Renal cortex interstitium (tissue), 15 donors: ENCODE measurements at places on chromosomes 7 and 10. TPM values are rescaled to one million over a fixed set of nuclear protein-coding genes. Genes with fewer than 3 reads are reported as not detected.

NRG3 gene
- polyA plus RNA-seq, result 12.6 TPM

- DNase-seq, result no peak
These were observed 6.4 kb upstream of the JAZF1 start for GRCh38 chr7:28187012-28187411.

DNA sequence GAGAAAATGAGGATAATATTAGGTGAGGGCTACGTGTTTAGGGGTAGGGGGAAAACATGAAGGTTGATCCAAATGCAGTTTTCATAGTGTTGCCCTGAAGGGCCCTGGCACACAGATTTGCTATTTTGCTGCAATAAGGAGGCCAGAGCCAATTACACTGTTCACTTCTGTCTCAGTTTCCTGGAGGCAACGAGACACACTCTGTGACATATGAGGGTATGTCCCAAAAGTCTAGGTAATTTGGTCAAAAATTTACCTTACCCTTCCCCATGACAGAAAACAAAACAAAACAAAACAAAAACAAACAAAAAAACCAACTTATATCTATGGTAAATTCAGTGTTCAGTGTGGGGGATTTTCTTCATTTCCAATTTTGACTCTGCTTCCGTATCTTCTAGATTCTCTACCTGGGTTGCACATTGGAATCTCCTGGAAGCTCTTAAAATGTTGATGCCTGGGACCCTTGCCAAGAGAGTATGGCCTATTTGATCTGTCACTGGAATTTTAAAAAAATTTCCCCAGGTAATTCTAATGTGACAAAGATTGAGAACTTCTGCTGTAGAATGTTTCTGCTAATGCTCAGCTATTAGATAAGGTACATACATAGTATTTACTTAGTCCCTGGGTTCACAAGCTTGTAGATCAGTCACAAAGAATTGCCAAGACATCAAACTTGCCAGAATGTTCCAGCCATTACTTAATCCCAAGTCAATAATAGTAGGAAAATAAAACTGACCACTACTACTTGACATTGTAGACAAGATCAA, 139.5 kb downstream of the SEMA3E start:
- DNase-seq, result no peak

DNA sequence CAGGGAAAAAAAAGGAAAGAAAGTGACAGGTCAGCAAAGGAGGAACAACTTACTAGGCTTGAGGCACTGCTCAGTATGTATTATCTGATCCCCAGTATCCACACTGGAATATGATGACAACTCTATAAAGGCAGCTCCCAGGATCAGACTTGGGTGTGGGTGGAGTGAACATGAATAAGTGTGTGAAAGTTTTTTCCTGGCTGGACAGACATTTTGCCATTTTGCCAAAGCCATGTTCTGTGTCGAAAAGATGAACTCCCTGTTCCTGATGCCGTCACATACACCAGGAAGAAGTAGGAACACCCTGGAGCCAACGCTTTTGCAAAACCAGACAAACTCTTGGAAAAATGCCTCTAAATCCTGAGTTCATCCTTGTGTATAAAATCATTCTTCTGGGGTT, 143.2 kb upstream of the MEOX2 start:
- DNase-seq, result no peak

GRCh38 chr7:36636126-36636525, 88.2 kb downstream of the AOAH start:
- no peak for DNase-seq

- DNase-seq, result no peak
These were observed 4.1 kb downstream of the ERCC6 start for GRCh38 chr10:49534670-49535381.
